ENCODE measurements at places on chromosomes 1 and 21.

- DNase-seq: no peak
Measured at GRCh38 chr1:48495166-48495565, 23.2 kb upstream of the SPATA6 start.

- no peak for DNase-seq
Measured at GRCh38 chr1:212979340-212980122, 29.2 kb downstream of the VASH2 start.

- DNase-seq: no peak
Measured at GRCh38 chr1:51336004-51336403, 5.6 kb upstream of the TTC39A start.

DNA sequence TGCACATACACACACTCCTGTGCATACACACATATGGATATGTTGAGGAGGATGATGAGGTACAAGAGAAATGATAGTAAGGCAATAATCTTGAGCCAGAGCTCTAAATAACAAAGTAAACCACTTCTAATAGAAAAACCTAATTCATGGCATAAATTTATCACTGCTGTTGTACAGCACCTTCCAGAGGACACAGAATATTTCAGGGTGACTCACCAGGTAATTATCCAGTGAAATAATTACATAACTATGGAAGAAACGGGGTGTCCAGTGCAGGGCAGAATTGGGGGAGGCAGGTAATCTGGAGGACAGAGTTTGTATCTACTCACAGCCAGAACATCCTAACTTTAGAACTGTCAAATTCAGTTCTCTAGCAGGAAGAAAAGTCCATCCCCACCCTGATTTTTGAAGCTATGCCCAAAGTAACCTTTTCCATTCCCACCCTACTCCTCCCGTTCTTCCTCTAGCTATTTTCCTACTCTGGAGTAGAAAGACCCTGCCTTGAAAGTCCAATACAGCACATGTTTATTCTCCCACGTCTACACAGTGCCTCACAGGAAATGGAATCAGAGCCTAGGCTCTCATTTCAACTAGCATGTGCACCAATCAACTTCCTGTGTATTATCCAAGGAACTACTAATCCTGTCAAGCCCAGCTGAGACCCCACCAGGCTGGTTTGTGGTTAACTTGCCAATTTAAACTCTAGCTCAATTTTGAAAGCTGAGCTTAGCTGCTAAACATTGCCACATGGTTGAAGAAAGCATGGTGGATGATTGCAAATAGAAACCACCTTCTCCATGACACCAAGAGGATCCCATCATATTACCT is 96.6 kb downstream of the PTPN14 start:
- DNase-seq: no peak

GRCh38 chr21:36059823-36060158 is 535 bp downstream of the SETD4 start:
- no peak for DNase-seq

- DNase-seq: peak; percentile 48
Measured at GRCh38 chr1:119829625-119830024, 18.4 kb upstream of the REG4 start.

DNA sequence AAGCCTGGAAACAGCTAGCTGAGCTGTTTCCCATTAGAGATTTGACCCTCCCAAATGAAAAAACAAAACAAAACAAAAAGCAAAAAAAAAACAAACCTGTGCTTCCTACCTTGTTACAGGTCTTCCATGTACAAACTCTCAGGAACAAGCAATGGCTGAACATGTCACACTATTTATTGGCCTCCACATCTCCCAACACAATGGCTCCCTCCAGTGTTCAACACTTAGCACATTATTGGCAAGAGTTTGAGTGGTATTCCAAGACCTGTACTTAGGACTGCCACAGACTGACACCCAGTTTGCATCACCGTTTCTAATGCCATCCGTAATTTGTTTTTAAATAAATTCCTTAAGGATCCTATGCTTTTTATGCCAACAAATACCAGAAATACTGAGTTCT is 195.0 kb upstream of the OLFM3 start:
- peak; percentile 18 for DNase-seq

DNA sequence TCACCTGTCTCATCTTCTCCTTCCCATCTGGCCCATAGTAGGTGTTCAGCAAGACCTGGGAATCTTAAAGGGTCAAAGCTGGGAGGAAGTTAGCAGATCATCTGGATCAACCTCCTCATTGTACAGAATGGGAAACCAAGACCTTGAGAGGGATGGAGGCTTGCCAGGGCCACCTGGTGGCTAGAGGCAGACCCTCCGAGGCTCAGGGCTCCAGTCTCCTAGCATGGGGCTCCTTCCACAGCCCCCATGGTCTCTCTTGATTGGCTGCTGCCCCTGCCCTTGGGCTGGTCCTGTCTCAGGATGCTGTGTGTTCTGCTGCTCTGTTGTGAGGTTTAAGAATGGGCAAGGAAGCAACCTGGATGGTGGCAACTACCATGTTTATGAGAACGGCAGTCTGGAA is 68.7 kb upstream of the CNTN2 start:
- no peak for DNase-seq

DNA sequence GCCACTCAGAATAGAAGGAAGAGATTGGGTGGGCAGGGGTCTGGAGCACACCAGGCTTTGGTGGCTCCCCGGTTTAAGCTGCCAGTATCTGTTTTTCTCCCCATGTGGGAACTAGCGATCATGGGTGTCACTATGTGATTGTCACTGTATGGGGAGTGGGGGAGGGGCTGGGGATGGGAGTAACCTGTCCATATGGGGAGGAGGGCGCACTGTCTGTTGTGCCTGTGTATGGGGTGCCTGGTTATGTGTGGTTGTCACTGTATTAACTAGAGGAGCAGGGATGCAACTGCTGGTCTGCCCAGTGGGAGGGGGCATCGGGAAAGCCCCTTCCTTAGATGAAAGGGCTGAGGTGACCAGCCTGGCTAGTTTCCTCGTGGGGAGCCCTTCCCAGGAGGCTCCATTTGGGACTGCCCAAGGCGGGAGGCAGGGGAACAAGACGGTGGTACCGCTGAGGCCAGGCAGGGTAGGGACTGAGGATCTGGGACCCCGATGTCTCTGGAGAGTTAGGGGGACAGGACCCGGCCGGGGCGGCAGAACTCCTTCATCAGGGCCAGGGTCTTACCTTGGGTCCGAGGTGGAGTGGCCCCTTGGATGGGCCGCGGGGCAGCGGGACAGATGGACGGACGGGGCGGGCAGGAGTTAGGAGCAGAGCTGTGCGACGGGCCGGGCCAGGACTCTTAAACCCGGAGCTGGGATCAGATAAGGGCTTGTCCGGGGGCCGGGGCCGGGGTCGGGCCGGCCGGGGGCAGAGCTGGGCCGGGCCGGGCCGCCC is at the start of gene KCNJ10:
Gene KCNJ10, minus strand, starts transcription at position 701 of the 772 bp plus-strand sequence. CDS start 27,628 bp downstream, outside the sequence.
- DNase-seq: no peak

GRCh38 chr1:28143496-28144202 is 32.8 kb downstream of the PTAFR start:
- DNase-seq: no peak

DNA sequence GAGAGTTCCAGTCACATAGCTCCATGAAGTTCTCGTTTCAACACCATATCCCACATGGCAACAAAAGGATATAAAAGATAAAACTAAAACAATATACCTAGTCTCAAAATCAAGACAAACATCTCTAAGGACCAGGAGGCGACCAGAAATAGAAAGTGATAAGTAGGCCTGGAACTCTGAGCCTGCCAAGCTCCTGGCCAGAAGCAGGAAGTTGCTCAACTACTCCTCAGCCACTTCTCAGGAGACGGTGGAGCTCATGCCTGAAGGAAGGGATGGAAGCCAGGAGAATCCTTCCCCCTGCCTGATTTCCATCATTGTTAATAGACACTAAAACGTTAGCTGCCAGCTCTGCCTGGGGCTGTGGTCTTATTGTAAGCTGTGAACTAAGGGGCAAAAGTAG is 94.7 kb downstream of the DISP1 start:
- no peak for DNase-seq

DNA sequence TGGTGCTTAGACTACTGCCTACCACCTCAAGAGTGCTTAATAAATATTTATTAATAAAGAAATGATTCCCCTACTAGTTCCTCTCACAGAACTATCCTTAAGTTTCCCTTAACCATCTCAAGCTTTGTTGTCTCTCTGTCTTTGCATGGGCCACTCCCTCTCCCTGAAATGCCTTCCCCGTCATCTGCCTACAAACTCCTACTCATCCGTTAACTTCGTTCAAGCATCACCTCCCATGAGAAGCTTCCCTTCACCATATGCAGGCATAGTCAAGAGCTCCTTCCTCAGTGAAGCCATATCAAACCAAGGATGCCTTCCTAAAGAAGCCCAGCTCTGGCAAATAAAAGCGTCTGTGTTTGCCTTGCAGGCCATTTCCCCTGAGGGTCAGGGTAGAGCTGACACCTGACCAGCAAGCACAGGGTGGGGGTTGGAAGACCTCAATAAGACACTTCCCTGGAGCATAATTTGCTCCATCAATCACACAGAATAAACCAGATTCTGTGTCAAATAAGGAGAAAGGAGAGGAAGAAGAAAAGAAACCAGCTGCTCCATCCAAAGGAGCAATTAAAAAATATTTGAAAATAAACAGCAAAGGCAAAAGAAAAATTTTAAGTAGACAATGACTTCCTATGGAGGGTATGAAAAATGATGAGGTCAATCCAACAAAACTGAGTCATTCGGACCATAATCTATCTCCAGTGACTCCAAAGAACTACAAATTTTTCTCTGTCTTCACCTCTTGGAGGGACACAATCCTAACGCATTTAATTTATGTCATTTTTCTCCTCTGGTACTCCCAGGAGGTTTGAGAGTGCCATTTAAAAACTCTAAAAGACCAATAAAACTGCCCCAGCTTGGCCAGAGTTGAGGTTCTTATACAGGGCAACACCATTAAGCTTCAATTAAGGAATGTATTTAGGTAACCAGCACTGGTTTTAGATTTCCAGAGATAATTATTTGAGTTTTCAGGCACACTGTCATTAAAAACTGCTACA is 303.6 kb downstream of the KCNH1 start:
- DNase-seq: no peak

DNA sequence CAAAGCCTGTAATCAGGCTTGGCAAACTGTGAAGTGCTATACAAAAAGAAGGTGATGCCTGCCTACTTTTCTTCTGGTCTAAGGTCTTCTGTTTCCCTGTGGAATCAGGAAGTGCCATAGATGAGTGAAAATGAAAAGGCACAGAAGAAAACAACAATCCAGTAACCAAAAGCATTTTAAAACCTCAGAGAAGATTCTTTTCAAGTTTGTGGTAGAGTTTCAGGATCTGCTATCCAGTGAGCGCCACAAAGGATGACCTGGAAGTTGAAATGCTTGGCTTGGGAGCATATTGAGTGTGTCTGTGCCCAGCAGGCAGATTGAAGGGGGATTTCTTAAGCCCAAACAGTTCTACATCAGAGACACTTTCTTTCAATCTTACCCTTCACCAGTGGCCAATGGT is 272.2 kb downstream of the PAPPA2 start:
- no peak for DNase-seq

GRCh38 chr21:42106425-42106824 is 35.3 kb downstream of the UMODL1 start:
- DNase-seq: no peak

DNA sequence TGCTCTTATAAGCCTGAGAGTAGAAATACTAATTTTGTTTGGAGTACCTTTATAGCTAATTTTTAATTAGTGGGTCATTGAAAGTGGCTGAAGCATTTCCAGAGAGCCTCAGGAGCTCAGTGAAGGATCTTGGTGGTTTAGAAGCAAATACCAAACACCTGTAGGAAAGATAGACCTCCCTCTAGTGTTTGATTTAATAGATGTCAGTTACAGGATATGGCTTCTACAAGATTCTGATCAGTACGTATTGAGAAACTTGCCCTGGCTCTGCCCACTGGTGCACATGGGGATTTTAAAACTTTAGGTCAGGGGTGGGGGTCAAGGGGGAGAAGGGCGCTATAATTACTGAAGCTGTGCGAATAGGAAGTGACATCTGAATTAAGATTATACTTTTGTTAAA is 122.2 kb downstream of the POU2F1 start:
- no peak for DNase-seq

DNA sequence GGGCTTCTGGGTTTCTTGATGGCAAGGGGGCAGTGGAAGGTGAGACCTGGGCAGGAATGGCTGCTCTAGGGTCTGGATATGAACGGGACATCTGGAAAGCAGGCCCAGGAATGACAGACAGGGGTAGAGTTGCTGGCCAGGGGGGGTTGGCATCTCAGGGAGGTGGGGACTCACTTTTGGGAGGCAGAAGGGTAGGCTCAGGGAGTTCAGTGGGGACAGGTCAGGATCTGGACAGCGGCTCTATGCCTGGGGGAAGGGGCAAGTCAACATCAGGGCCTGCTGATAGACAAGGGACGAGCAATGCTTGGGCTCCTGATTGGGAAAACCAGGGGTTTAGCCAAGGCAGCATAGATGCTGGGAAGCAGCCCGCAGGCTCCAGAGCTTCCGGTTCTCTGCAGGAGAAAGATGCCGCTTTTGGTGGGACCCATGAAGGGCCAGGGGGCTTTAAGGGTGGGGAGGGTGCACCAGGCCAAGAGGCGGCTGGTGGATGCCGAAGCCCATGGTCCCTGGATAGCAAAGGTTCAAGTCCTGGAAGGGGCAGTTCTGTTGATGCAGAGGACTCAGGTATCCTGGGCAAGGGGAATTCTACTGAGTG is 21.9 kb downstream of the IGFN1 start:
- no peak for DNase-seq

DNA sequence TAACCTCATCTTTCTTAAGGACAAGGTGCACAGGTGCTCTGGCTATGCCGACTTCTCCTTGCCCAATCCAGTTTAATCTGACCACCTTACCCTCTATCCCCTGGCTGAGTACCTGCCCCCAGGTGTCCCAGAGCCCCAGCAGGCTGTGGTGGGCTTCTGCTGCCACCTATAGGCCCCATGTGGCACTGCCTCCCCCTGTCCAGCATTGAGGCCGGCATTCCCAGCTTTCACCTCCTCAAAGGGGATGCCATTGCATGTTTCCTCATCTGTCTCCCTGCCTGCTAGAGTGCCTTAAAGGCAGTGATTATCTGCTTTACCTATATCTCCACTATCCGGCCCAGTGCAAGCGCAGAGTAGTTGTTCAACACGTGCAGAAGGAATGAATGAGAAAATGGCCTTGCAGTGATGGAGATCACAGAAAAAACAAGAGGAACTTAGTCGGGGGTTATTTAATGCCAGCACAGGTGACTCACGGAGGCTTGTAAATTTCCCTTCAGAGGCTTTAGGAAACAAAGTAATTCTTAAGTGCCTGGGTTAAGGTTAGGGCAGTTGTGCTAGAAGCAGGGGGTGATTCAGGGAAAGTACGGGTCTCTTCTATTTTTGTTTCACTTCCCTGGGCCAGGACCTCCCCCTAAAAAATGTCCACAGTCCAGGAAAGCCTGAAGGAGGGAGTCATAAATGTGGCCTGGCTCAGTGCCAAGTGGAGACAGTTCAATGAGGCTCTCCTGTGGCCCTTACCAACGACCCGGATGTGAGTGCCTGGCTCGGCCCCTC is 131.8 kb upstream of the NGF start:
- DNase-seq: no peak

GRCh38 chr1:211601982-211602670 is 23.2 kb upstream of the SLC30A1 start:
- DNase-seq: no peak
